Midbrain (tissue), 1 donor: ENCODE measurements at places on chromosomes 2 and 18.

DNA sequence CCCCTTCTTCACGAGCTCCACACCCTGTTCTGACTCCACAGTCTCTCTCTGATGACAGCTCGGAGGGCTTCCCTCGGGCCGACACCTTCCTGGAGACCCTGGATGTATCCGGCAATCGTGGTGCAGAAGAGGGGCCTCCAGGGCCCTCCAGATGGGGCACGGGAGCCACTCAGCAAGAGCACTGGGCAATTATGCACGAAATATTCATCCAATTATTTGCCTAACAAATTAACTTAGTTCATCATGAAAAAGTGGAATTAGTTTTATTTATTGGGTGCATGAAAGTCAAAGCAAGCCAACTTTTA is 277.3 kb upstream of the HDAC4 start:
- no peak for DNase-seq

- no peak for DNase-seq
Measured at GRCh38 chr2:21501376-21502027, 377.7 kb downstream of the TDRD15 start.

GRCh38 chr2:148132412-148132811 is 111.5 kb downstream of the MBD5 start:
- DNase-seq, result no peak

DNA sequence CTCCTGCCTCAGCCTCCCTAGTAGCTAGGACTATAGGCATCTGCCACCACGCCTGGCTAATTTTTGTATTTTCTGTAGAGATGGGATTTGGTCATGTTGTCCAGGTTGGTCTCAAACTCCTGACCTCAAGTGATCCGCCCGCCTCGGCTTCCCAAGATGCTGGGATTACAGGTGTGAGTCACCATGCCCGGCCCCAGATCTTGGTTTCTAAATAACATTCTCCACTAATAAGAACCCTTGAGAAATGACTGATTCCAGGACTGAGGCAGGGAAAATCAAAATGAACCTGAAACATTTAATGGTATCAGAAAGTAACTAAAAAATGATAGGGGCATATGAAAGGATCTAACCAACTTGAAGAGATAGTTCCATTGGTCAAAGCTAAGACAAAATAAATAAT is 34.0 kb downstream of the BMPR2 start:
- no peak for DNase-seq

DNA sequence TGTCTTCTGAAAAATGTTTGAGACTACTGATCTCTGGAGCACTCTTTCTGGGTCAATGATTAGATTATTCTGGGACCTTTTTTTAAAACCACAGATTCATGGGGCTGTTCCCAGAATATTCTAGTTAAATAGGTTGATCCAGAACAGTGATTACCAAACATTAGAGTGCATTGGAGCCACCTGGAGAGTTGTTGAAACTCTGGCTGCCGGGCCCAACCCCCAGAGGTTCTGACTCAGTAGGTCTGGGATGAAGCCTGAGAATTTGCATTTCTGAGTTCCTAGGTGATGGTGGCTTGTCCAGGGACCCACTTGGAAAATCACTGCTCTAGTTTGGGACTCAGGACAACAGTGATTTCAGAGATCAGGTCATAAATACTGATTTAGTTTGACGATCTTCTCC is 197.3 kb downstream of the PTPRM start:
- no peak for DNase-seq

- no peak for DNase-seq
Measured at GRCh38 chr2:10688921-10689807, 611 bp downstream of the NOL10 start.

DNA sequence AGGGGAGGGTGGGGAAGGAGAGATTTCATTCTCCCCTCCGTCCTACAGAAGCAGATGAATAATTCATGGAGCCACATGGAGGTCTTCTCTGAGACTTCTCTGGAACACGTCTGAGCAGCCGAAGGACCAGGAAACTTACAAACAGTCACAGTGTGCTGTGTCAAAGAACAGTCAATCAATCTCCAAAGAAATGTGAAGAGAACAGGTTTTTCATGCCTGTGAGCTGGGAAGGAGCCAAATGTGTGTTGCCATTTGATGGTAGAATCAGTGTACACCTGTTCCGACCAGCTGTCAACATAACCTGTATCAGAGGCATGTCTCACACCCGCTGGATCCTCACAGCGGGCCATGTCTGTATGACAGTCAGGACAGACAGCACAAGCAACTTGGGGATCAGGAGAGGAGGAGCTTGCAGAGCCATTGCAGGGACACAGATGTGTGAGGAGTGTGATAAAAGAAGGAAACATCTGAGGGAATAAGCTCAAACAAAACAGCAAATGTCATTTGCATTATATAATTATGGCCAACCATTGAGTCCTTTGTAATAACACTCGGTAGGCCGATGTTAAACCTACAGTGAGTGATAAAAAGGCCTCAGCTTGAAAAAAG is 298.5 kb downstream of the EN1 start:
- DNase-seq, result no peak

DNA sequence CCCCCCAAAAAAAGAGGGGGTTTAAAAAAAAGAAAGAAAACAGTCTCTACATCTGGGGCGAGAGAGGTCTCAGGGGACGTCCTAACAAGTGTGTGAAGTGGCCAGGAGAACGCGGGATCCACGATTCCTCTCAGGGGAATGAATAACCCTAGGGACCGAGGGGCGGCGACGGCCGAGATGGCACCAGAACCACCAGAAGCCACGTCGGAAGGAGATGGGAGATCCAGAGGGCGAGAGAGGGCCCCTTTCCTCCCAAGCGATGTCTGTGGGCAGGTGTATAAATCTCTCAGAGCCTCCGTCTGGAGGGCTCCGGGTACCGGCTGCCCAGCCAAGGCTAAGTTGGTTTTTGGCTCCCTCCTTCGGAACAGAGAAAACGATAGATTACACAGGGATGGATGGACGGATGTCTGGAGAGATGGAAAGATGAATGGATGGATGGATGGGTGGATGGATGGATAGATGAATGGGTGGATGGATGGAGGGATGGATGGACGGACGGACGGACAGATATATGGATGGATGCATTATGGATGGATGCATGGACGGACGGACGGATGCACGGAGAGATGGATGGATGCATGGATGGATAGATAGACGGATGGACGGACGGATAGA is 1.7 kb downstream of the EPHA4 start:
- no peak for DNase-seq

DNA sequence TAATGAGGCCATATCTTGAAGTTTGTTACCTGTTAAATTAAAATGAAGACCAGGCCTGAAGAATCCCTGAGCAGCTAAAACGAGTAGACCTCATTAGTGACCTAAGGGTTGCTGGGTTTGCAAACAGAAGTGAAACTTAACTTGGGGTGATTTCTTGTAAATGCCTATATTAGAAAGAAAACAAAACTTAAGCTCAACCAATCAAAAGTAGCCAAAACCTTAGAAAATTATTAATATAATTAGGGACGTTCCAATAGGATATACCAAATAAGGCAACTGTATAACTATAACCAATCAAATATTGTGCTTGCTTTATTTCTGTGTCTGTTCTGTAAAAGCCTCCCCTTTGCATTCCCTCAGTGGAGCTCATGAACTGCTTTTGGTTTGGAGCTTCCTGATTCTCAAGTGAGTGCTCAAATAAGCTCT is 137.9 kb upstream of the VRK2 start:
- DNase-seq, result peak; percentile 27

GRCh38 chr2:37771600-37772088 is 100.2 kb upstream of the CDC42EP3 start:
- DNase-seq, result no peak

GRCh38 chr18:64882896-64883295 is 734.0 kb upstream of the LINC00305 start:
- no peak for DNase-seq

DNA sequence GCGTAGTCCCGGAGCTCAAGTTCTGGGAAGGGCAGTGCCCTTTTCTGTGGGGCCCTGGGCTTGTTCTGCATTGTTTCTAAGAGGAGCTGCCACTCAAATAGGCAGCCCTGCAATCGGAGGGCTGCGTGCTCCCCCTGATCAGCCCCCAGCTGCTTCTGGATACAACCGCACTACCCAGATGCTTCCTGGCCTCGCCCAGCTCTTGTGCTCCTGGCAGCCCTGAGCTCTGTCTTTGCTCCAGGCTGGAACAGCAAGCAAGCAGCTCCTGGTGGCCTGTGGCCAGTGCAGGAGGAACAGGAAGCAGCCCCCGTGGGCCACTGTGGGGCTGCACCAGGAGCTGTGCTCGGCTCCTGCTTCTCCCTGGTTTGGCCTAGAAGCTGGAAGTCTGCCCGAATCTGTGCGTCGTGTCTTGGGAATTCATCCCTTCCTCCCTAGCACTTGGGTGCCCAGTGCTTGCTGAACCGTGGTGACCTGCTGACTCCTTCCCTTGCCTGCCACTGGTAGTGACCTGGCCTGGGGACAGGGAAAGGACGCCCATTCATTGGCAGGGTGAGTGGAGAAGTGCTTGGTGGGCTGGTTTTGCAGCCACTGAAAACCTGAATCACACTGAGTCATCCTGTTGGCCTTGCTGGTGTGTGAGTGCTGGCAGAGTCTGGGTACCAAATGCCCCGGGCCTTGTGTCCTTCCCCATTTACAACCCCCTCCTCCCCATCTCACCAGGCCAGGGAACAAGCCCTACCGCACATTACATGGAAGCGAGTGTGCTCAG is 27.3 kb upstream of the NTSR2 start:
- DNase-seq, result peak; percentile 25

DNA sequence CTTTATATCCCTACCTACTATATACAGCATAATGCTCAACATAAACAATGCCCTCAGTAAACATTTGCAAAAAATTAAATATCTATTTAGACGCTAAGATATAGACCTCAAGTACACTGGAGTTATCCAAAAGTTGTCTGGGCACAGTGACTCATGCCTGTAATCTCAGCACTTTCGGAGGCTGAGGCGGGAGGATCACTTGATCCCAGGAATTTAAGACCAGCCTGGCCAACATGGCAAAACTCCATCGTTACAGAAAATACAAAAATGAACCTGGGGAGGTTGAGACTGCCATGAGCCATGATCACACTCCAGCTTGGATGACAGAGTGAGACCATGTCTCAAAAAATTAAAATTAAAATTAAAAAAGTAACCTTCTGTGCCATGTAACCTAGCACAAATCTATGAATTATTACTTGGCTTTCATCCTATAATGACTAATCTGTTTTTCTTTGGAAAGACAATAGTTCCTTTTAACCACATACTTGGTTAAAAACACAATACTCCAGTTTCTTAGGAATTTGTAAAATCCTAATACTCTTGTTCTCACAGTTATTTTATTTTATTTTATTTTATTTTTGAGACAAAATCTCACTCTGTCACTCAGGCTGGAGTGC is 6.7 kb upstream of the TNFAIP6 start:
- DNase-seq, result no peak

DNA sequence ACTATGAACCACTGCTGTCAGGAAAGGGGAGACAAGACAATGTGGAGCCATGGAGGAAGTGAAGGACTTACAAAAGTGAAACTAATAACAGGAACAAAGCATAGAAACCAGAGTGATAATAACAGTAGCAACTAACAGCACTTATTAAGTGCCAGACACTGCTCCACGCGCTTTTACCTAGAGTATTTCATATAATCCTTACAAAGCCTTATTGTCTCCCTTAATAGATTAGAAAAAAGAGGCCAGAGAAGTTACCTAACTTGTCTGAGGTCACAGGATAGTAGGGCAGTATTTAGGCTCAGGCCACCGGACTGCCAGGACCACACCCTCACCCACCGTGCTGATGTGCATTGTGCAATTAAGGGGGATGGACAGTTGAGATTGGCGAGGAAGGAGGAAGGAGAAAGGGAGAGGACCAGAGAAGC is 98.6 kb upstream of the NFU1 start:
- no peak for DNase-seq

- no peak for DNase-seq
Measured at GRCh38 chr2:240959214-240959940, 39.0 kb upstream of the SNED1 start.

- peak; percentile 74 for DNase-seq
Measured at GRCh38 chr2:173963323-173963816, 1.8 kb downstream of the SP3 start.

DNA sequence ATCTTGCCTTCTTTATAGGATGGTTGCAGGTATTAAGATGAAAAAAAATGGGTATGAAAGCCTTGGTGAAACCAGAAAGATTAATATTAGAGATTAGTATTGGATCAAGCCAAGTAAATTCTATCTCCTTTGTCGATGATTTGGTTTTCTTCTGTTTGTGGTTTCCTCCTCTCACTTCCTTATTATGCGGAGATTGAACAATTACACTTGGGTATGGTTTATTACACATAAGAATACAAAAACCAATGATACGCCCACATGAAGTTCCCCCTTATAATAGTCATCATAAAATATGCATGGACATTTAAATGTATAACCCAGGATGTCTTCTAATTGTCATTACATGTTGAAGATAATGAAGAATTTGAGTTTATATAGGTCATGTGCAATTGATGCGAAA is 4.9 kb downstream of the LTBP1 start:
- no peak for DNase-seq

DNA sequence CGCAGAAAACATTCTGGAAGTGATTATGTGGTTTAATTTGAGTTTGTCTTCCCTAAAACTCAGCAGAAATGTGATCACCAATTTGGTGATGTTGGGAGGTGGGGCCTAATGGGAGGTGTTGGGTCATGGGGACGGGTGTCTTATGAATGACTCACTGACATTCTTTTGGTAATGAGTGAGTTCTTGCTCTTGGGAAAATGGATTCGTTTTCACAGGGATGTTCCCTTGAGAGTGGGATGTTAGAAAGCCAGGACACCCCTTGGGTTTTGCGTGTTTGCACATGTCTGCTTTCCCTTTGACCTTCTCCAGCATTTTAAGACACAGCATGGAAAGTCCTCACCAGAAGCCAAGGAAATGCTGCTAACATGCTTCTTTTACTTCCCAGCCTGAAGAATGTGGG is 321.5 kb upstream of the NT5C1B start:
- DNase-seq, result no peak

GRCh38 chr2:241352227-241352626 is 3.9 kb upstream of the FARP2 start:
- no peak for DNase-seq

GRCh38 chr2:181461056-181461997 is 4.1 kb downstream of the ITGA4 start:
- DNase-seq, result no peak

DNA sequence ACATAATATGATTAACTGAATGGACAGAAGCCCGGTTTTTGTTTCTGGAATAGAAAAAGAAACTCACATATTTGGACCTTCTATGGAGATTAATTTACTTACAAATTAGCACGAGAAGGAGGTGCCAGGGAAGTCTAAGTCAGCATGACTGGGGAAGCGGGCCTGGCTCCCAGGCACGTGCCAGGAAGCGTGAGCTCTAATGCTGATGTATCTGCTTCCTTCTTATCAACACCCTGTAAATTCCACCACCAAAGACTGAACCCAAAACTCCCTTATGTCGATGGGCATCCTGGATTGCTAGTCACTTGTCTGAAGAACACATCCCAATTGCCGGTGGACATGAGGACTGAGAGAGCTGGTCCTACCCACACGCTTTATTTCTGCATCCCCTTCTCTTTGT is 134.5 kb downstream of the GALNT14 start:
- no peak for DNase-seq

GRCh38 chr18:36012891-36013290 is 40.4 kb downstream of the RMP24 start:
- DNase-seq, result no peak

GRCh38 chr2:207635468-207636200 is 10.4 kb upstream of the METTL21A start:
- no peak for DNase-seq
